ENCODE measurements at places on chromosomes 6 and 20.

DNA sequence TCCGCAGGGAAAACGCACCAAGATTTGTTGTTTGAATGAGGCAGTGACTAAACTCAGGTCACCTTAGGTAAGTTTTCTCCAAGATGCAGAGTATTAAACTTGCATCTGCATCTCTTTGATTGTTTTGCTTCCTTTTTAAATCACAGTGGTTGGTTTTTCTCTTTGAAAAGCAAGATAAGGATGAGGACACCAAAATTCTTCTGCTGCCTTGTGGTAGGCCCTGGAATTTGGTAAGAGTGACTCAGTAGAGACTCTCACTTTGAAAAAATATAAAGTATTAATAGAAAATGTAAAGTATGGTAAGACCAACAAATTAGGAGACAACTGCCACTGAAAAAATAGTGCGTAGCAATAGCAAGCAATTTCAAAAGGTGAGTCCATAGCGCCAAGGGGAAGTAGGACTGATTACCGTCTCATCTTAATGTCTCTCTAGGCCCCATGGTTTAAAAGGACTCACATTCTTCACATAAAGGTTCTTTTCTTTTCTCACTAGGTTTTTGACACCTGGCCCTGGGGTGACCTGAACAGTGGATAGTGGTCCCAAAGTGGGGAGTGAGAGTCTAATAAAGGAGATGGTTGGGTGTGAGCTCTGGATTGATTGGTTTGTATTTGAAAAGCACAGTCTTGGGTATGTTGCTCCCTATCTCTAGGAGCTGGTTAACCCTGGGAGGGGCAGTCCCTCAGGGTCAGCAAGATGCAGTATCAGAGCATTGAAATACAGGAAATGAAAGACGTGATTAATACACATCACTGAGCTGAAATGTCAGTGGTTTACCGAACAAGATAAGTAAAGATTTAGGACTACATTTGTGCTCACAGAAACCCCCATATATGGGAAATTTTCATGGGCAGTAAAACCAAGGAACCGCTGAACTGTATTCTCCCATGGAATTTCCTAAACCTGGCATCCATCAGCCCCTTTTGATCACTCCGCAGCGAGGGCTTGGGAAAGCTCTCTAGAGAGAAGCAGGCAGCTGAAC lies 221.2 kb downstream of the SLC24A3 start:
- no peaks in the 10 kb centered on the region for H3K27me3 ChIP-seq
- DNase-seq, result no peak
- H3K27ac ChIP-seq, result no peak overlapping the region
- no peaks in the 10 kb centered on the region for H3K36me3 ChIP-seq

- no peaks in the 10 kb centered on the region for H3K36me3 ChIP-seq
- DNase-seq, result no peak
- no peak overlapping the region for H3K27ac ChIP-seq
- H3K4me3 ChIP-seq, result no peak overlapping the region
- no peaks in the 10 kb centered on the region for H3K27me3 ChIP-seq
These were observed 135.9 kb downstream of the KHDRBS2 start for GRCh38 chr6:62150048-62150663.

GRCh38 chr20:40815156-40816038 lies 126.4 kb upstream of the MAFB start:
- H3K27me3 ChIP-seq, result no peaks in the 10 kb centered on the region
- no peaks in the 10 kb centered on the region for H3K36me3 ChIP-seq
- no peaks in the 10 kb centered on the region for H3K4me1 ChIP-seq
- H3K27ac ChIP-seq, result no peak overlapping the region
- H3K4me3 ChIP-seq, result no peak overlapping the region

GRCh38 chr6:27281569-27281968 lies 30.5 kb downstream of the POM121L2 start:
- peaks cover 15% of the 10 kb centered on the region for H3K4me1 ChIP-seq
- no peak overlapping the region for H3K4me3 ChIP-seq
- H3K27ac ChIP-seq, result no peak overlapping the region
- peaks cover 93% of the 10 kb centered on the region for H3K27me3 ChIP-seq
- peaks cover 3% of the 10 kb centered on the region for H3K36me3 ChIP-seq

GRCh38 chr20:588932-589672 lies 21.0 kb downstream of the TCF15 start:
- H3K27me3 ChIP-seq, result peaks cover 24% of the 10 kb centered on the region
- no peak overlapping the region for H3K4me3 ChIP-seq
- peaks cover 10% of the 10 kb centered on the region for H3K4me1 ChIP-seq
- no peak for DNase-seq
- H3K36me3 ChIP-seq, result no peaks in the 10 kb centered on the region

GRCh38 chr6:84568971-84569370 lies 195.4 kb downstream of the TBX18 start:
- no peaks in the 10 kb centered on the region for H3K36me3 ChIP-seq
- DNase-seq, result no peak
- no peak overlapping the region for H3K27ac ChIP-seq
- no peak overlapping the region for H3K4me3 ChIP-seq

DNA sequence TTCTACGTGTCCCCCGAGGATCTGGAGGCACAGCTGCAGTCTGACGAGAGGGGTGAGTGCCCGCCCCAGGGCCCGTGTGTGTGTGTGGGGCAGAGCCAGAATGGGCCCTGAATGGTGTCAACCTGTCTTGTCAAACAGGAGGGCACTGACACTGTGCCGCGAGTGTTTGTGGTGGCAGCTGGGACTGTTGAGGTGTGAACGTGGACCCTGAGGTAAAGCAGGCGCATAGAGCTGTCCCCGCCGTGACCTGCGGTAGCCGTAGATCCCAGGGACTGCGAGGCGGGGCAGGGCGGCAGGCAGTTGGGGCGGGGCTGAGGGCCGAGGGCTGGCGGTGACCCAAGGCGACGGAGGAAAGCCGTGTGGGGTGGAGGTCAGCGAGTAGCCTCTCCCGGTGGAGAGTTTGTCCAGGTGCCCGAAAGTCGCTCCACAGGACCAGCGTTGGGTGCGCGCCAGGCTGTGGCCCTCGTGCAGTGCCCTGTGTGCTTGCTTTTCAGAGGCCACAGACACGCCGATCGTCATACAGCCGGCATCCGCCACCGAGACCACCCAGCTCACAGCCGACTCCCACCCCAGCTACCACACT lies 25.2 kb downstream of the UCKL1 start:
- H3K4me1 ChIP-seq, result peaks cover 3% of the 10 kb centered on the region
- DNase-seq, result no peak
- peak overlapping the region; percentile 44 for H3K27ac ChIP-seq
- H3K27me3 ChIP-seq, result no peaks in the 10 kb centered on the region
- H3K4me3 ChIP-seq, result no peak overlapping the region

- peaks cover 29% of the 10 kb centered on the region for H3K27me3 ChIP-seq
- no peak overlapping the region for H3K27ac ChIP-seq
- no peak for DNase-seq
- no peaks in the 10 kb centered on the region for H3K36me3 ChIP-seq
- H3K4me1 ChIP-seq, result no peaks in the 10 kb centered on the region
These were observed 326.6 kb upstream of the RNF24 start for GRCh38 chr20:4341804-4342485.

GRCh38 chr6:134676307-134677281 lies 273.3 kb downstream of the ALDH8A1 start:
- no peaks in the 10 kb centered on the region for H3K27me3 ChIP-seq
- H3K4me1 ChIP-seq, result peaks cover 12% of the 10 kb centered on the region
- no peak overlapping the region for H3K27ac ChIP-seq
- no peak for DNase-seq
- H3K36me3 ChIP-seq, result no peaks in the 10 kb centered on the region

GRCh38 chr20:36742558-36742957 lies 3.3 kb downstream of the NDRG3 start:
- DNase-seq, result no peak
- peaks cover 7% of the 10 kb centered on the region for H3K36me3 ChIP-seq
- H3K27ac ChIP-seq, result no peak overlapping the region
- no peaks in the 10 kb centered on the region for H3K27me3 ChIP-seq

- no peaks in the 10 kb centered on the region for H3K27me3 ChIP-seq
- no peaks in the 10 kb centered on the region for H3K4me1 ChIP-seq
- no peak overlapping the region for H3K27ac ChIP-seq
These were observed 50.0 kb upstream of the FAM83C start for GRCh38 chr20:35342154-35342769.

DNA sequence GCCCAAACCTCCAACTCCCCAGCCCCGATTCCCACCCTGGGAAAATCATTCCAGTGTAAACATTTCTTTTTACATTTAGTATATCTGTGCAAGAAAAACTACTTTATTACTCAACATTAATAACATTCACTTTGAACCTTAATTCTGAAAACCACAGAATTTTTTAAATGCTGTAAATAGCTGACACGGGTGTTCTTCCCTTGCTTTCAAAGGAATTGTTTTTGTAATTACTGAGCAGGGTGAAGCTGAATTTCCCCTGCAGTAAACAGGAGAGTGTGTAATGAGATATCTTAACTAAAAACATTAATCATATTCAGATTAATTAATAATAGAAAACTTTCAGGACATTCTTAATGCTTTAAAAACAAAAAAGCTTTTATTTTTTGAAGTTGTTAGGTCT lies 99.3 kb upstream of the CITED2 start:
- DNase-seq, result no peak
- no peaks in the 10 kb centered on the region for H3K27me3 ChIP-seq

- H3K4me1 ChIP-seq, result peaks cover 61% of the 10 kb centered on the region
- DNase-seq, result no peak
- peaks cover 52% of the 10 kb centered on the region for H3K36me3 ChIP-seq
These were observed 717 bp downstream of the CSNK2A1 start for GRCh38 chr20:542777-543368.

DNA sequence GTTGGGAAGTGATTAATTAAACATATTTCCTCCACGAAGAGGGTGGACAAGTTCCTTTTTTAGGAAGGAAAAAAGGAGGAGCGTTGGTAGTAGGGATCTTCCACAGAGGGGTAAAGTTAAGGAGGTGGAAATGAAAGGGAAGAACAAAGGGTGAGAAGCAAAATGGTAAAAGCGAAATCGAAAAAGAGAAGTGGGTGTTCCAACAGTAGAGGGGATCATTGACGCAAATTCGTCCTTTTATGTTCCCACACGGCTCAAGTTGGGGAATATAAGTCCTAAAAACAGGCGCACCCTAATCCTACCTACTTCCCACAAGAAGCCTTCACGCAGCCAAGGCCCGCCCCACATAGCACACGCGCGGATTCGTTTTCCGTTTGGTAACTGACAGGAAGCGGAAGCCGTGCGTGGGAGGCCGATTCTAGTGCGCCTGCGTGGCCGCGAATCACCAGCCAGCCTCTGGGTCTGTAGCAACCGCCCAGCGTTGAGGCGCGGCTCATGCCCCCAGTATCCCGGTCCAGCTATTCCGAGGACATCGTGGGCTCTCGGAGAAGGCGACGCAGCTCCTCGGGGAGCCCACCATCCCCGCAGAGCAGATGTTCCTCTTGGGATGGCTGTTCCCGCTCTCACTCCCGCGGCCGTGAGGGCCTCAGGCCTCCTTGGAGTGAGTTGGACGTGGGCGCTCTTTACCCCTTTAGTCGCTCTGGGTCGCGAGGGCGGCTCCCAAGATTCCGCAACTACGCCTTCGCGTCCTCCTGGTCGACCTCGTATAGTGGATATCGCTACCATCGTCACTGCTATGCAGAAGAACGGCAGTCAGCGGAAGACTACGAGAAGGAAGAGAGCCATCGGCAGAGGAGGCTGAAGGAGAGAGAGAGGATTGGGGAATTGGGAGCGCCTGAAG lies at the start of gene NKAPL:
Gene NKAPL (plus strand): TSS at position 421 of the 901 bp plus-strand sequence. CDS start 75 bp downstream, at position 496.
- H3K4me3 ChIP-seq, result peak within 1 kb of the TSS; percentile 35
- peak within 1 kb of the TSS; percentile 50 for H3K27ac ChIP-seq
- H3K4me1 ChIP-seq, result peaks cover 13% of the 10 kb centered on the region
- peak; percentile 81 for DNase-seq
- peaks cover 10% of the 10 kb centered on the region for H3K36me3 ChIP-seq
- peaks cover 4% of the 10 kb centered on the region for H3K27me3 ChIP-seq

GRCh38 chr6:122143813-122144601 lies 255.4 kb upstream of the HSF2 start:
- no peak overlapping the region for H3K27ac ChIP-seq
- H3K4me1 ChIP-seq, result no peaks in the 10 kb centered on the region
- H3K27me3 ChIP-seq, result no peaks in the 10 kb centered on the region
- no peak overlapping the region for H3K4me3 ChIP-seq
- no peaks in the 10 kb centered on the region for H3K36me3 ChIP-seq
- DNase-seq, result no peak

GRCh38 chr20:62618611-62619529 lies 23.4 kb upstream of the SLCO4A1 start:
- peaks cover 47% of the 10 kb centered on the region for H3K4me1 ChIP-seq
- DNase-seq, result peak; percentile 59
- H3K4me3 ChIP-seq, result peak overlapping the region; percentile 67
- no peaks in the 10 kb centered on the region for H3K27me3 ChIP-seq
- H3K36me3 ChIP-seq, result no peaks in the 10 kb centered on the region

DNA sequence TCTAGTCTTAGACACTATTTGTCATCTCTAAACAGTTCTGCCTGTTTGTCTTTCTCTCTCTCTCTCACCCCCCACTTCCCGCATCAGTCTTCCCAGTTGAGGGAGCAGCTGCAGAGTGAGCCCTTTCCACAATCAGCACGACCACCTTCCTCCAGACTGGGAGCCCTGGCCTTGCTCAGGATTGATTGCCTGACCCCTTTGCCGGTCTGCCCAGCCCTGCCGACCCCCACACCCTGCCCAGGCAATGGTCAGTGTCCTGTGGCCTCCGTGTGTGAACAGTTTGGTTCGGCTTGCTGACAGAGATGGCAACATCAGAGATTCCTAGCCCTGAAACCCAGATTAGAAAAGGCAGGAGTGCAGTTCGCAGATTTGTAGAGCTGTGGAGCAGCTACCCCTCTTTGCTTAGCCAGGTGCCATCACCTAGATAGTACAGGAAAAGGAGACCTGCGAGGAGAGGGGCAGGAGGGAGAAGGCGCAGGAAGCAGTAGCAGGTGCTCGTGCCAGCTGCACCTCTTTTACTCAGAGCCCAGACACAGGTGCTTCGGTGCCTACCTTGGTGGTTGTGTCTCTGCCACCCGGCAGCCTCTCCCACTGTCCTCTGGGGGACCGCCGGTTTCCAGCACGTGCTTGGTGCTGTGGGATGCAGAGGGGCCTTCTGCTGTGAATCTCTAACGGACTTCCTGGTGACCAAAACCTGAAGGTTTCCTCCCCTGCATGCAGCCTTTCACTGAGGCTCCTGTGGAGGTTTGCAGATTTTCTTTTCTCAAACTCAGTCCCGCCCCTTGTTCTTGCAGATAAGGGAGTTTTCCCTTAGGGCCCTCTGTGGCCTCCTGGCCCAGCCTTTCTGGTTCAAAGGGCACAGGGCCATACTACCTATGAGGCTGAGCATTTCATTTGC lies 92.4 kb downstream of the SCML4 start:
- H3K36me3 ChIP-seq, result peaks cover 6% of the 10 kb centered on the region
- H3K4me1 ChIP-seq, result peaks cover 91% of the 10 kb centered on the region
- H3K27me3 ChIP-seq, result no peaks in the 10 kb centered on the region
- peak overlapping the region; percentile 94 for H3K27ac ChIP-seq
- H3K4me3 ChIP-seq, result peak overlapping the region; percentile 87

- DNase-seq, result no peak
- no peaks in the 10 kb centered on the region for H3K27me3 ChIP-seq
- no peak overlapping the region for H3K27ac ChIP-seq
- no peaks in the 10 kb centered on the region for H3K4me1 ChIP-seq
- peaks cover 74% of the 10 kb centered on the region for H3K36me3 ChIP-seq
- H3K4me3 ChIP-seq, result no peak overlapping the region
These were observed 20.1 kb downstream of the SLCO4A1 start for GRCh38 chr20:62662422-62662821.
